Activated CD8-positive, alpha-beta memory T cell treated with anti-CD3 and anti-CD28 coated beads, Interleukin-2, amount 50 U/mL, for 4 hours (primary cell): ENCODE measurements at places on chromosomes 11 and 22.

DNA sequence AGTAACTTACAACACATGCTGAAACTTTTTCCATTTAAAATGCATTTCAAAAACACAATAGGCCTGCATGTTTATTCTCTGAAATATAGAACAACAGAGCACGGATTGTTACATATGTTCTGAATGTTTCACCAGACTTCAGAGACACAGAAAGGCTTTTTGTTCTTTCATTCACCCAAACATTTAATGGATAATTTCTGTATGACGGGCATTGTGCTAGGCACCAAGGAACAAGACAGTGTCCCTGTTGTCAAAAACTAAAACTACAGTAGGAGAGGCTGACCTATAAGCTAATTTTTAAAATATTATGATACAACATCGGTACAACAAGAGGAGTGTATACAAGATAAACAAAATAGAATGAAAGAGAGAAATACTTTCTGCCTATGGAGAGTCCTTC is 81.9 kb upstream of the TEAD1 start:
- DNase-seq: no peak

DNA sequence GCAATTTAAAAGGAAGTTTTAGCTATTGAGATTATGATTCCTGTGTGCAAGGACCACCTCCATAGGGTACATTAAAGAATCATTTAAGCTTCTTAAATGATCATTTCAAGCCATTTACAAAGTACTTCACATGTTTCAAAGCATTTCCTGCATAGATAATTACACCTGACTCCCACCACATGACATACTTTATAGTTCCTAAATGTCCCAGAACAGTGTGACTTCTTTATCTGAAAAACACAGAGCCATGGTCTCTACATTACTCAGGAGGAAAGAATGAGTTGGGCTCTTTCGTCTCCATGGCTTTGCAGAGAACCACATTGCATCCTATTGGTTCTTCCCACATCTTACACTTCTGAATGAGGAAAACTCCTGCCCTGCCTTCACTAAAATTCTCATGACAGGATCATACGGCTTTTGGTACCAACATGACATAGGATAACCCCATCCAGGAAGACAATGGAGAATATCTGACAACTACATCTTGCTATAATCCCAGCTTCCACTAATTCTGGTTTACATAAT is 88.6 kb downstream of the ETS1 start:
- DNase-seq: no peak

DNA sequence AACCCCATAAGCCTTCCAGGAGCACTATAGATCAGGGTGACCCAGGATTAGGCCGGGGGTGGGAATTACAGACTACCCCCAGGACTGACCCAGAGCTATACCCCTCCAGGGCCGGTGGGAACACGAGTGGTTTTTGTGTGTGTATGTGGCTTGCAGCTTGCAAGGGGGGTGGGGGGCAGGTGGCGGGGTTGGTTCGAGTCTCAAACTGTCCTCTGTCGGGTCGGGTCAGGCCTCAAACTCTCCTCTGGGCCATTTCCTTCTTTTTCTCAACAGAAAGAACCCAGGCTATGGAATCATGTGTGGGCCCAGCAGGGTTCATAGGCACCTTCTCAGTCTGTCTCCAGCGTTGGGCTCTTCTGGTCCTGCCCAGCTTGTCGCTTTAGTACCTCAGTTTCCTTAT is 58.4 kb downstream of the BCR start:
- no peak for DNase-seq

DNA sequence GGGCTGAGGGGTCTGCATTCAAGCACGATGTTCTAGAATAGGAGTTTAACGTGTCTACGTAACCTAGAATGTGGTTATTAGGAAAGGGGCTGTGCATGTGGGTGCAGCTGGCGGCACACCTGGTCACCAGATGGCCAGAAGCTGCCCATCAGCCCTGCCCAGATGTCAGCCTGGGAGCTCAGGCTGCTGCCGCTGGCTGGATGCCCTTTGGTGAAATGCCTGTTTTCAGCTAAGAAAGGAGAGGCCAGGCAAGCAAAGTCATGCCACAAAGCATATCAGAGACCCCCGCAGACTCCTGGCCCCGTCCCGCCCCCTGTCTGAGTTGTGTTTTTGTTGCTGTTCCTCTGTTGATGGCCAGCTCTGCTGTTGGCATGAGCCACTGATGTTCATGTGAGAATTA is 11.3 kb upstream of the ADORA2A start:
- DNase-seq: no peak

DNA sequence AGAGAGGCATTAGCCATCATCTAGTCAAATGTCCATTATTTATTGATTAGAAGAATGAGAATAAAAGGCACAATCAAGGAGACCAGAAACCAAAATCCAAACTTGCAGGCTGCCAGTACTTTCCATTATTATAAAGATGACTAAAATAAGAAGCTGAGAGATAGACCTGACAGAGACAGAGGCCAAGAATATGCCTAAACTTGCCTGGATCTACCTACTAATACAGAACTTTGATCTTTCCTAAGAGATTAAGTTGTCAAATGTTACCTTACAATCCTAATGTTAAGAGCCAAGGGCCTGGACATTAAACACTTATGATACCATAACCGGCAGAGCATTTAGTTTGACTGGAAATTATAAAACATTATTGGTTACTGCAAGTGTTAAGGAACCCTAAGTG is 6.2 kb downstream of the LGR4 start:
- DNase-seq: no peak

- no peak for DNase-seq
Observed at GRCh38 chr11:2662024-2662312, 37.8 kb downstream of the KCNQ1OT1 start.

DNA sequence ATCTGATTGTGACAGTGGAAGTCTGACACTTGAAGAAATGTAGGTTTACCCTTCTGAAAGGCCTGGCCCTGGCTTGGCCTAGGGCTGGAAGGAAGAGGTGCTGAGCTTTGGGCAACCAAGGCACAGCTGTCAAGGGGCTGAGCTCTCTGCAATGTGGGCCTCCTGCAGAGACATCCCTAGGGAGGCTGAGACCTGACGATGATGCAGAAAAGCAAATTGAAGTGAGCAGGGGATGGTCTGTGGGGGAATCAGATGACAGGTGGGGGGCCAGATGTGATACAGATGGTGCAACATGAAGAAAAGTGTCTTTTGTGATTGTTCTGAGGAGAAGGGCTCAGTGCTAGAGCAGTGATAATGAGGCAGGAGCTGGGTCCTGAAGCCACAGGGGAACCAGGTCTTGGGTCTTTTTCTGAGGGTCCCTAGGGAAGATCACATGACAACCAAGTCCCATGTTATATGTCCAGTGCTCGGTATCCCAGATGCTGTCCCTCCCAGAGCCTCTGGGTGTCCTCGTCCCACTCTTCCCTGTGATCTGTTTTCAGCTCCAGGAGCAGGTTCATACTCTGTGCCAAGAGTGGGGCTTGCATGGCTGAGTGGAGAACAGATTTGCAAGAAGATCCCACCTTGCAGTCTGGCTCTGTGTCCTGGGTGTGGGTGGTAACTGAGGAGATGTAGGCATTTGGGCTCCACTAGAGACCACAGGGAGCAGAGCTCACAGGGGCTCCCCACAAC is 79.9 kb upstream of the VPREB1 start:
- no peak for DNase-seq

GRCh38 chr11:27274854-27275395 is 88.1 kb downstream of the CCDC34 start:
- no peak for DNase-seq

GRCh38 chr11:128271401-128271800 is 316.0 kb downstream of the ETS1 start:
- DNase-seq: no peak
